ENCODE measurements at places on chromosomes 16 and 17.

- DNase-seq: no peak
Measured at GRCh38 chr17:17275971-17276370, 5.1 kb downstream of the COPS3 start.

DNA sequence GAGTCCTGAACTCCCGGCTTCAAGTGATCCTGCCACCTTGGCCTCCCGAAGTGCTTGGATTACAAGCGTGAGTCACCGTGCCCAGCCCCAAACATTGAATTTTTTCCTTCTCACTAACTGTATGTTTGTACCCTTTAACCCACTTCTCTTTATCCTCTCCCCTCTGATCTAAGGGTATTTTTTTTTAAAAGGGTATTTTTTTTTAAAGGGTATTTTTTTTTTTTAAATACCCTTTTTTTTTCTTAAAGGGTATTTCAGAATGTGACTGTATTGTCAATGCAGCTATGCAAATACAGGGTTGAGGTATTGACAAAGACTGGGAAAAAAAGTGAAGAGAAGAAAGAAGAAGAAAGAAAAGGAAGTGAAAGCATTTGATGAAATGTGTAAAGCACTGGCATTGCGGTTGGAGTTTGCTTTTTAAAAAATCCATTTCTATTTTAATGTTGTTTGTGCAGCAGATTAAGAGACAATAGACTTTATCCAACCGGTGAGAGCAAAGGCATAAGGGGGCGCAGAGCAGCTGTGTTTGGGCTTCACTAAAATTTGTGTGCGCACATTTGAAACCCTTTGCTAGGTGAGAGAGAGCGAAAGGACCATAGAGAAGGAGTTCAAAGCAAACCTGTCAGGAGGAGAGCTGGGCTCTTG lies 42.4 kb downstream of the SYT17 start:
- no peak for DNase-seq

- peak; percentile 74 for DNase-seq
Measured at GRCh38 chr17:81101614-81102306, 63.5 kb upstream of the PVALEF start.

- DNase-seq: no peak
Measured at GRCh38 chr16:19522760-19523159, 862 bp upstream of the GDE1 start.

GRCh38 chr17:81428121-81428515 lies 32.9 kb downstream of the BAHCC1 start:
- DNase-seq: no peak

- DNase-seq: no peak
Measured at GRCh38 chr17:75551266-75551665, 25.8 kb downstream of the LLGL2 start.

GRCh38 chr16:49409121-49409520 lies 35.5 kb downstream of the C16orf78 start:
- DNase-seq: no peak

GRCh38 chr16:71383054-71383773 lies 24.7 kb downstream of the CALB2 start:
- DNase-seq: peak; percentile 3

- no peak for DNase-seq
Measured at GRCh38 chr17:81406117-81406953, 11.1 kb downstream of the BAHCC1 start.

GRCh38 chr17:77688369-77688768 lies 270.1 kb upstream of the TNRC6C start:
- no peak for DNase-seq

GRCh38 chr17:39617446-39618245 lies 9.1 kb upstream of the PPP1R1B start:
- peak; percentile 67 for DNase-seq

GRCh38 chr16:31179219-31179746 lies 656 bp upstream of the FUS start:
- no peak for DNase-seq

DNA sequence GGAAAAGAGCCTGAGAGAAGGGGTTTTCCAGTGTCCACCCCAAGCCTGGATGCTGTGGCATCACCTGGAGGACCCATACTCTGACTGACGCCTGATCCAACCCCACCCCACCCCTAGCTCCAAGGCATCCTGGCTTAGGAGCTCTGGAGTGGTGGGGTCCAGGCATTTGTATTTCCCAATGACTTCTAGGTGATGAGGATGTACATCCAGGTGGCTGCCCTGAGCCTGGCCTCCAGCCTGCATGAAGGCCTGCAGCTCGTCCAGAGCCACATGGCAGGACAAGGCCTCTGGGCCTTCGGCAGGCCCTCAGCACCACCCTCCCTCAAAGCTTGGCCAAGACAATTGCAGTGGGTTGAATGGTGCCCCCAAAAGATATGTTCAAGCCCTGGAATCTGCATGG lies 347.5 kb downstream of the C16orf95 start:
- DNase-seq: no peak

DNA sequence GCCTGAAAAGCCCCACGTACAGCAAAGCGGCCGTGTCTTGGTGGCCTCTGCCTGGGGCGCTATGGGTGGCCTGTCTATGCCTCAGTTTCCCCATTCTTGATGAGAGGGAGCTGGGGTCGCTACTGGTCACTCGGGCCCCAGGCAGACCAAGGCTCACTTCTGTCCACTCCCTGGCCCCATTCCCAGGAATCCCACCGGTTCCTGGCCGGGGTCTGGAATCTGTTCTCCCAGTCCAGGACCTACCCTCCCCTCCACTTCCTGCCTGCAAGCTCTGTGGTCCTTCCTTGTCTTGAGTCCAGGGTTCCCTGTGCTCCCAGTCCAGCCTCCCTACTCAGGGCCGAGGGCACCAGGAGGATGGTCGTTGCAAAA lies 24.5 kb downstream of the METRNL start:
- DNase-seq: no peak

DNA sequence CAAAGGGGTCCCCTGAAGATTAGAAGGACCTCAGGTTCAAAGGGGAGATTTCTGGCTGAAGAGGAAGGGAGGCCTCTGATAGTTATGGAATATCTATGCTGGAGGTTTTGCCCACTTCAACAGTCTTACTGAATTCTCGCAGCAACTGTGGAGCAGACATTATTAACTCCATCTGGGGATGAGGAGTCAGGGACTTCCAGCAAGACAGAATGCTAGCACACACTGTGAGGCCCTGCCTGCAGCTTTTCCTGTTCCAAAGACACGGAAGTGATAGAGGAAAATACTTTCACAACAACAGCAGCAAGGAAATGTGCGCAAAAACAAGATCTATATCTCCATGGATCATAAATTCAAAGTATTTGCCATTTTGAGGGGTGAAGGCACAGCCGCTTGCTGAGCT lies 72.8 kb downstream of the RPH3AL start:
- DNase-seq: no peak

DNA sequence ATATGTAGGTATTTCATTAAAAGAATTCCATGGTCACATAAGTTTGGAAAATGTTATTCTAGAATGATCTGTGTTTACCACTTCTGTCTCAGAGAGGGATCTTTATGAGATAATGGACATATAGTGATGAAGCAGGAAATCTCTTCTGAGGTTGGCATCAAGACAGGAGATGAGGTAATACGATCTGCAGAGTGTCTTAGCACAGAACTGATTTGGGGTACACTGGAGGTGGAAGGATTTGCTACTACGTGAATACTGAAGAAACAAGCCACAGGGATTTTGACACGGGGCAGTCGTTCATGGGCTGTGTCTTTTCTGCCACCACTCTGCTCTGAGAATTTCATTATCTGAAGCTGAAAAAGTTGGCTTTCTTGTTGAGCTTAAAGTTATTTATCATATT lies 5.5 kb downstream of the CBFB start:
- DNase-seq: no peak
